ENCODE measurements at places on chromosomes 12 and 14.

DNA sequence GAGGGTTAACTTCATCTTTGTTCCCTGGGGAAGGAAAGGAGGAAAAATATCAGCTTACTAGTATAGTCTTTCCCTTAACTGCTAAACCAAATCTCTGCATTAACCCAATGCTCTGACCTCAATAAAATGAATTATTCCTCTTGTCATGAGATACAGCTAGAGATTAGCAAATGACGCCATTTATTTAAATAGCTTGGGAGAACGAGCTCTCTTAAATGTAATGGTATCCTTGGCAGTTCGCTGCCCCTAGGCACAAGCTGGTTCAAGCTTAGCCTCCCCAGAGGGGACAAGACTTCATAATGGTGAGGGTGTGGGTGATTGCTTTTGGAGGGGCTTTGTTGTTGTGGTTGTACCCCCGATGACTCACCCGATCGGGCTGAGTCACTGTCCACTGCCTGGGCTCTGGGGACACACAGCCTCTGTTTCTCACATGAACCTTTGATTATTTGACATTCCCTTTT lies 19.6 kb downstream of the FNTB start:
- no peak for DNase-seq

DNA sequence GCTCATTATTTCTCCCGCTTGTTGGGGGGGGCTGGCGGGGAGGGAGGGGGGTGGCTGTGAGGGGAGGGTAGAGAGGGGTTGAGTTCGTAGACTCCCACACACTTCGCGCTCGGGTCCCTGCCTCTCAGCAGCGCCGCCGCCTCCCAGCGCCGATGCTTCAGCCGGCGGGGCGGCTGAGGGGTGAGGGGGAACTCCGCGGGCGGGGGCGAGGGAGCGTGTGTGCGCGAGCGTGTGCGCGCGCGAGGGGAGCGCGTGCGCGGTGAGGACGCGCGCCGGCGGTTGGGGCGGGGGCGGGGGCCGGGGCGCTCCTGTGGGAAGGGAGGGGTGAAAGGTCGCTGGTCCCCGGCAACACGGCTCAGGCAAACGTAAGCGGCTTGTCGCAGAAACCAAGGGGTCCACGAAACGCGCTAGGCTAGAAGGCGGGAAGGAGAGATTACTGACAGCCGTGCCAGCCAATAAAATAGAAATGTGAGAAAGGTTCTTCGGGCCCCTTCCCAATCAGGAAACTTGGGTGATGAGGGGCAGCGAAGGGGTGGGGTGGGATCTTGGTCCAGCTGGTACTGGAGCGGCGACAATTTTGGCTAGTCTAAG lies 343 bp upstream of the NOVA1 start:
- peak; percentile 68 for DNase-seq

GRCh38 chr14:58731465-58732293 lies 93.9 kb downstream of the DACT1 start:
- DNase-seq: no peak

DNA sequence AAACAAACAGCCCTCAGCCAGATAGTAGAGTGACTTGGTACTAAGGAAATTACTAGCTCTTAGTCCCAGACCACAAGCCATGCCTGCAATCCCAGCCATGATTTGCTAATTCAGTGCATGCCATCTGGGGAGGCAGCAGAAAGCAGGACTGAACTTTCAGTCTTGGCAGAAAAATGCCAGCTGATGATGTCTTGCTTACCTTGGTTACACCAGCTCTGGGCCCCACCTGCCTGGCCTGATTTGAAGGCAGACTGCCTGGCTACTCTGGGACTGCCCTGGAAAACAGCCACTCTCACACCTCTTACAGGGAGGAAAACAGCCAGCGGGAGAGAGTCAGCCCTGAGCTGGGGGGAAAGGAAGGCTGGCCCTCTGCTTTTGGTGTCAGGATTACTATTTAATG lies 4.6 kb upstream of the UNC119B start:
- no peak for DNase-seq

GRCh38 chr12:99170037-99170436 lies 477.5 kb upstream of the GARIN6 start:
- no peak for DNase-seq

DNA sequence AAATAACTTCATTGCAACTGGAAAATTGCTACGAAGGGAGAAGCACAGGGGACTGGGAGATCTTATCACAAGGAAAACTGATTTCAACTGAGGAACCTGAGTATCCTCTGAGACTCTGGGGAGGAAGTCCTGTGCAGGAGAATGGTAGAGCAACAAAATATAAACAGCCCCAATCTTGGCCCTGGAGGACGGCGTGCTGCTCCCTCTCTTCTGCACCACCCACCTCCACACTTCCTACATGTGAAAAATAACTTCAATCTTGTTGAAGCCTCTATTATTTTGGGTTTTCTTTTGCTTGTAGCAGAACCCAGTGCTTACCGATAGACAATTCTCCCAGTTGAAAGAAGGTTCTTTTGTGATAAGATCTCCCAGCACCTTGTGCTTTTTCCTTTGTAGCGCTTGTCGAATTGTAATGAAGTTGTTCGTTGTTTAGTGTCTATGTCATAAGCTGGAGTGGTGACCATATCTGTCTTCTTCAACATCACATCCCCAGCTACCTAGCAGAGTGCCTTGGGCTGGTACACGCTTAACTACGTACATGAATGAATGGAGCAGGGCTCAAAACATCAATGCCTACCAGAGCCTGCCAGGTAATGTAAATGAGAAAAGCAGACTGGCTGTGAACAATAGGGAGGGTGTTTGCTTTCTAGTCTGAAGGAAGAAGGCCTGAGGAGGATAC lies 2.8 kb upstream of the CD4 start:
- DNase-seq: no peak

DNA sequence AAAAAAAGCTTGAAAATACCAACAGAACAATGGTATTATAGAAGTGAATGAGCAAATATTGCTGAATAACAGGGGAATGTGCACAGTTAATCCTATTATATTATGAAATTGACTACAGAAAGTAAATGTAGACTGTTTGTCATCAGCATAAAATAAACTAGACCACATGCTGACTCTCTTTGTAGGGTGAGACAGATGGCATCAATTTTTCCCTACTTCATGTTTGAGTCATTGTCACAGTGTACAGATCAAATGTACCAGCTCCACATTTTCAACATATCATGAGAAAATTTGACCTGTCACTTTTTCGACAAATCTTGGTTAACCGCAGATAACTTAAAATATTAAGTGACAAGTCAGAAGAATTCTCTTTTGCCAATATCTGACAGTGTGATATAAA lies 421.0 kb downstream of the RPL10L start:
- DNase-seq: no peak

GRCh38 chr12:91889059-91889458 lies 256.6 kb downstream of the BTG1 start:
- no peak for DNase-seq

DNA sequence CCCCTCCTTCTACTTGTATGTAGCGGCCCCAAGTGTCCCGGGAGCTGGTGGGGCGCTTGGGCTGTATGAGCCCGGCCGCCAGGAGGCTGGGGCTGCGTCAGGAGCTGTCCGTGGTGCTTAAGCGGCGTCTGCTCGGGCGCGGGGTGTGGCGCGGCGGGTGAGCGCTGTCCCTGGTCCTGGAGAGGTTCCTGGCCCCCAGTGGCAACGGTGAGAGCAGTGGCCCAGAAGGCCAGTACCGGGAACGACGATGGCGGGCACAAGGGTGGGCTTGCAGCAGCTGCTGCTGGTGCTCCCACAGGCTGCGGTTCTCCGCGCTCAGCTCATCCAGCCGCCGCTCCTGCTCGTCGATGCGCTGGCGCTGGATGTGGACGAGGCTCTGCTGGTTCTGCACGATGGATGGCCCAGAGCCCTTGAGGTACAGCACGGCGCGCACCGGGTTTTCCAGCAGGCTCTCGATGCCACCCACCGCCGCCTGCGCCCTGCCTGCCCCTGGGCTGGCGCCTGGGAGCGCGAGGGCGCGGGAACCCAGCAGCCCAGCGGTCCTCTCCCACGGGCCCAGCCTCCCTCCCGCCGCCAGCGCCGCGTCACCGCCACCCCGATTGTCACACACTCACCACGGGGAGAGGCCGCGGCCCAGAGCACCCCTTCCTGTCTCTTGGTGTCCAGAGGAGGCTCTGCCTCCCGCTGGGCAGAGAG lies 41.9 kb upstream of the FKBP4 start:
- peak; percentile 93 for DNase-seq

DNA sequence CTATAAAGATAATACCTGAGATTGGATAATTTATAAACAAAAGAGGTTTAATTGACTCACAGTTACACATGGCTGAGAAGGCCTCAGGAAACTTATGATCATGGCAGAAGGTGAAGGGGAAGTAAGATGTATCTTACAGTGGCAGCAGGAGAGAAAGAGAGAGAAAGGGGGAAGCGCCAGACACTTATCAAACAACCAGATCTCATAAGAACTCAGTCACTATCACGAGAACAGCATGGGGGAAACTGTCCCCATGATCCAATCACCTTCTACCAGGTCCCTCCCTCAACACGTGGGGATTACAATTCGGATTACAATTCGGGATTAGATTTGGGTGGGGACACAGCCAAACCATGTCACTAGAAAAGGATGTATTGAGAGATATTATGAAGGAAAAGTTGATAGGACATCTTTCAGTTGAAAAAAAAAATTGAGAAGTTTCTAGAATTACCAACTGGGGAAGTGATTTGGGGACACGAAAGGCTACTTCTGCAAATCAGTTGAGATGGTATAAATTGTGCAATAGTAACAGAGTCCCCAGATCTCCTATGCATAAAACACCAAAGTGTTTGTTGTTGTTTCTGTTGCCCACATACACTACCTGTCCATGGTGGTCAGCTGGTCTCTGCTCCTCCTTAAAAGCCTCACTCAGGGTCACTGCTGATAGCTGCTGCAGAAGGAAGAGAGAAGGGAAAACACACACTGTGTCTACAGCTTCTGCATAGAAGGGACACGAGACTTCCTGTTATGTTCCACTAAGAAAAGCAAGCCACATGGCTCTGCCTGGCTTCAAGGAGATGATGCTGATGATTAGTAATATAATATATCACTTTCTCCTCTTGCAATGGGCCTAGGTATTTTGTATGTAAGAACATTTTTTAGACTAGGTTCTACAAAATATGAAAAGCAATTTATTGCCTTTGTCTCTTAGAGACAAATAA lies 465.5 kb downstream of the PDZRN4 start:
- DNase-seq: no peak

- DNase-seq: no peak
Measured at GRCh38 chr14:34003691-34004090, 52.8 kb upstream of the EGLN3 start.

GRCh38 chr12:115859231-115859630 lies 418.3 kb downstream of the MED13L start:
- DNase-seq: no peak

DNA sequence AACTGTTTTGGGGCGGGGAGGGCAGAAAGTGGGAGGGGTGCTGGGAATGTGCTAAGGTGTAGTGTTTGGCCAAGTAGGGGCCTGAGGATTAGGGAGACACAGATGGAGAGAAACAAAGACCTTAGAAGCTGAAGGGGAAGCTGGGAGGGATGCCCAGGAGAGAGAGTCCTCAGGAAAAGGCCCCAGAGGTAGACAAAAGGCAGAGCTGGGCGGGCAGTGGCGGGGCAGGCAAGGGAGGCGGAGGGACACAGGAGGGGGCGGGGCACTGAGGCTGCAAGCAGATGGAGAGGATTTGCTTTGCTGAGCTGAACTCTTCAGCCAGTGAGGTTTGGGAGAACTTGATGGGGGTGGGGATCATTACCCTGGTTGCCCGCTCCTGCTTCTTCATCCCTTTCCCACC lies 2.8 kb downstream of the PTMS start:
- DNase-seq: no peak

- no peak for DNase-seq
Measured at GRCh38 chr12:70733385-70733784, 96.2 kb upstream of the PTPRB start.

- no peak for DNase-seq
Measured at GRCh38 chr12:32302218-32303173, 96.9 kb upstream of the FGD4 start.

DNA sequence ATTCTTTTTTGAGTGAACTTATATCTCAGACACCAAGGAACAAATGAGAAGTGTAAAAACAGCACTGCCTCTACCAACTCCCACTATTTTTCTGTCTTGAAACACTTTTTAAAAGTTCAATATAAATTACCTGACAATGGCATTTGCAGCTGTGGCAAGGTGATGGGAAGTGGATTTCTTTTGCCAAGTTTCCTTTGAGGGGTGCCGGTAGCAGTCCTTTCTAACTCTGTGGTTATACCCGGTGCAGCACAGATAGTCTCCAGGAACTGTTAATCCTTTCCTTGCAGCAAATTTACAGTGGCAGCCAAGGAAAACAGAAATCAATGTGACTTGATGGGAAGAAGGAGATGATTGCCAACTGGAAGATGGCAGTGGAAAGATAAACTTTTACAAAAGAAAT lies 243.7 kb downstream of the BCAT1 start:
- DNase-seq: no peak

- peak; percentile 83 for DNase-seq
Measured at GRCh38 chr14:103544388-103545218, 15.6 kb downstream of the TRMT61A start.

- DNase-seq: no peak
Measured at GRCh38 chr14:103144085-103144484, 20.8 kb downstream of the TNFAIP2 start.

GRCh38 chr14:68544081-68544892 lies 248.6 kb downstream of the ZFP36L1 start:
- DNase-seq: no peak

DNA sequence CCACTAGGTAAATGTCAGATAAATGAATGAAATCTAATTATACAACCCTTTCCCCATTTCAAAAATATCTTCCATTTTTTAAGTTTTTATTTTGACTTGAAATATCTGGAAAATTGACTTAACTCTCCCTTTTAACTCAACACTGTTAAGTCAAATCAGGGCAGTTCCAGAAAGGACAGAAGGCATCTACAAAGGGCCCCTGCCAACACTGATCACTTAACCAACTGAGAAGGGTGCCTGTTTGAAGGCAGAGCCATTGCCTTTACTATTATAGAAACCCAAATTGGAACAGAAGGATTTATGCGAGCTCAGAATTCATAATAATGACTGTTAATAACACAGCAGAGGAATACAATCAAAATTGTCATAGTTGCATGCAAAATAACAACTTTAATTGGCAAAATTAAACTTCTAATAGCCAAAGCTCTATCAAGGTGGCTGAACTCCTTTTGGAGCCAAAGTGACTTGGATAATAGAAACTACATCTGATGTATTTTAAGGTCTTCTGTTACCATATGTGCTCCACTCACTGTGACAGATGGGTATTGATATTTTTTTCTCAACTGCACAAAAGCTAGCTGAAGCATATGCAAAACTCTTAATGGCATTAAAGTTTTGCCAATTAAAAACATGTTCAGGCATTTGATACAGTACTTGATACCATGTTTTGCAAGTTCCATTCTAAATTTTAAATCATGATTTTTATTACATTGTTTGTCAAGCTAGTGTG lies 383.8 kb downstream of the NOVA1 start:
- no peak for DNase-seq

DNA sequence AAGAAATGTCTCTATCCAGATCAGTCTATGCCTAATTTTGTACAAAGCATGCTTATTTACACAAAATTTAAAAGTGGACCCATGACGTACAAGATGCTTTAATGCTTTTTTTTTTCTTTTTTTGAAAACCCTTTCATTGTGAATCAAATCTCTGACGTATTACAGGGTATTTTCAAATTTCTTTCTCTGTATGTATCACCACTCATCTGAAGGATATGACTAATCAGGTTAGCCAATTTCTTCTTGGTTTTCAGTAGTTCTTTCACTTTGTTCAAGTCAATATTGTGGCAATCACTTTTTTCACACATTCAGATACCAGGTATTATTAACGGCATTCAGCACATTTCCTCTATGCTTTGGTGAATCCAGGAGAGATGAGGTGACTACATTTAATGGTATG lies 685.3 kb downstream of the TRHDE start:
- no peak for DNase-seq

- no peak for DNase-seq
Measured at GRCh38 chr14:90373887-90374286, 22.9 kb upstream of the CALM1 start.

Data from chondrocyte (in vitro differentiated cells).